ENCODE measurements at places on chromosomes 6 and 20.
A peak's percentile ranks its signal among the peaks of the same experiment; 100 is the strongest.

GRCh38 chr6:166950443-166950821, 5.9 kb downstream of the RNASET2 start:
- DNase-seq, result no peak

GRCh38 chr20:39294137-39294725, 332.1 kb downstream of the DHX35 start:
- DNase-seq, result no peak

- no peak for DNase-seq
These were observed 262.0 kb downstream of the BTBD3 start for GRCh38 chr20:12179692-12180091.

- no peak for DNase-seq
These were observed 8.1 kb upstream of the AP5S1 start for GRCh38 chr20:3812259-3812681.

- DNase-seq, result no peak
These were observed 177.1 kb downstream of the ZDHHC14 start for GRCh38 chr6:157558049-157558448.

- DNase-seq, result no peak
These were observed 39.6 kb downstream of the ESR1 start for GRCh38 chr6:151847064-151847463.

DNA sequence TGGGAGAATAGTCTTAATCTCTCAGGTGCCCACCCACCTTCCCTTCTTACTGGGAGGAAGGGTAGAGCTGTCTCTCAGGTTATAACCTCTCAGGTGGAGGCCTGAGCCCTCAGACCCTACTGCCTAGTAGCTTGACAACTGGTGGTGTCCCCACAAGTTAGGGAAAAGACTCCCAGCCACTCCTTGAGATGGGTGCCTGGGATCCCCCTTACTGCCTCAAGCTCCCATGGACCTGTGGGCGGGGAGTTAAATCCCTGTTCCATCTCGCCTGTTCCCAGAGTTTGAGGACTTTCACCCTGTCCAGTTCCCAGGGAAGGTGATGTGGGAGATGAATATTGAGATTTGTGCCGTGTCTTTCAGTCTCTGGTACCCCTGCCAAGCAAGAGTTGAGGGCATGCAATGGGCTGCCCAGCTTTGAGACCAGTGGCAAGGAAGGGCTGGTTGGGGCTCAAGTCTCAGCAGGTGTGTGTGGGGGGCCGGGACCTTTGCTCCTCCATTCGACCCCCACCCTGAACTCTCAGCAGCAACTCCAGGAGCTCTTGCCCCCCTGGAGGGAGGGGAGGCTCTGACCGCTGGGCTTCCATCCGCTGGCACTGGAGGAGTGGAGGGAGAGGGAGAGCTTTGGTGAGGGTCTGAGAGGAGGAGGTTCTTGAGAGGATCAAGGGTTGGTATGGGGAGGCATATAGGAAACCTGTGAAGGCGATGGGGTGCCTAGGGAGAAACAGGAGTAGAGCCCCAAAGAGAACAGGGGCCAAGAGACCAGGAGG, 1.1 kb upstream of the PBX2 start:
- no peak for DNase-seq

GRCh38 chr20:63903796-63904561, 9.1 kb downstream of the DNAJC5 start:
- DNase-seq, result no peak

DNA sequence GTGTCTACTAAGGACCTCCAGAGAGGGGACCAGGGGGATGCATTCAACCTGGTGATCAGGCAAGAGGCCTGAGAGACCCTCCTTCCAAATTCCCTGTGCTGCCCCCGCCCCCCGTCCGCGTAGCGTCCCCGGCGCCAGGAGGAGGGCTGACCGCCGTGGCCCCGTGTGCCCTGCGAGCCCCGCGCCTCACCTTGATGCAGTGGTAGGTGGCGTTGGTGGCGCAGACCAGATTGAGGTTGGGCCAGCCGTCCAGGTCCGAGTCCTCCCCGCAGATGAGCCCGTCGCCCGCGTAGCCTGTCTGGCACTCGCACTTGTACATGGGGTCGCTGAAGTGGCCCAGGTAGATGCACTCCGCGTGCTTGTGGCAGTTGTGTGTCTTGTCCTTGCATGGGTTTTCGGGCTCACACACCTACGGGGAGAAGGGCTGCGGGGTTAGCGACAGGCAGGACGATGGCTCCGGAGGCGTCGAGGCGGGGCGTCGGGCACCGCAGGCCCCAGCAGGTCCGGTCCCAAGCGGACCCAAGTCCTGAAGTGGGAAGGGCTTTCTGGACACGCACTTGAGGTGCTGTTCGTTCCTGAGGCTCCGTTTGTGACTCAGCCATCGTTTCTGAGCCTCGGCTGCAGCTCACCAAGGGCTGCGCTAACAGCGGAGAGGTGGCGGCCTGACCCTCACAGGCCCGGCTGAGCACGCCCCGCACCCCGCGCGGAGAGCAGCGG, 21.7 kb downstream of the THBS2 start:
- DNase-seq, result no peak

DNA sequence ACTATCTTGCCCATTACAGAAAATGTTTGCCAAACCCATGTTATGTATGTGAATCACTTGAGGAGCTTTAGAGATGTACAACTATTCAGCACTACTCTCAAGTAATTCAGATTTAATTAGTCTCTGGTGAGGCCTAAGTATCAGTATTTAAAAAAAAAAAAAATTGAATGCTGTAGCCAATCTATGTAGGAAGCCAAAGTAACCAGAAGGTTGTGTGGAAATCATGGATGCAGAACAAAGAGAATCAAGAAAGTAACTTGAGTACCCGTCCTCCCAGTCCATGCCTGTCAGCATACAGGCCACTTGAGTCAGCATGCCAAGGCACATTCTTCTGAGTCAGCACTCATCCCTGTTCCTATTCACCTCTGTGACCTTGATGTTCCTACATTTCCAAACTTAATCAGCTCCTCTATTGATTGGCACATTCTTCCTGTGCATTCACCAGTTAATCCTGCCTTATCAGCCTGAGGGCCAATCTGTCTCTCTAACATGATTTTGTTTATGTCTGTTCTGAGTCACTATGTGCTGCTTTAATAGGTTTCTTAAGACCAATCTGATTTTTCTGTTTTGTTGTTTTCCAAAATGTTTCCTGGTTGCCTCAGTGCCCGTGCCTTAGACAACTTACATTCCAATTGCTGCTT, 165.6 kb downstream of the KCNQ5 start:
- peak; percentile 33 for DNase-seq

DNA sequence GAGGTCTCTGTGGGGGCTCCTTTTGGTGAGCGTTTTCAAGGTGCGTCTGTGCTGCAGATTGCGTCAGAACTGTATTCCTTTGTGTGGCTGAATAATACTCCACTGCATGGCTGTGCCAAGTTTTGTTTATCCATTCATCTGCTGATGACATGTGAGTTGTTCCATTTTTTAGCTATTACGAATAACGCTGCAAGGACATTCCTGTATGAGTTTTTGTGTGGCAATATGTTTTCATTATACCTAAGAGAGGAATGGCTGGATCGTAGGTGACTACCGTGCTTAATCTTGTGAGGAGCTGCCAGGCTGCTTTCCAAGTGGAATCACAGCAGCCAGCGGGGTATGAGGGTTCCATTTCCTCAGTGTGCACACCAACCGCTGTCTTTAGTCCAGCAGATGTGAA, 1.1 kb upstream of the DACT2 start:
- no peak for DNase-seq

GRCh38 chr20:58547623-58548475, 32.6 kb upstream of the APCDD1L start:
- no peak for DNase-seq

DNA sequence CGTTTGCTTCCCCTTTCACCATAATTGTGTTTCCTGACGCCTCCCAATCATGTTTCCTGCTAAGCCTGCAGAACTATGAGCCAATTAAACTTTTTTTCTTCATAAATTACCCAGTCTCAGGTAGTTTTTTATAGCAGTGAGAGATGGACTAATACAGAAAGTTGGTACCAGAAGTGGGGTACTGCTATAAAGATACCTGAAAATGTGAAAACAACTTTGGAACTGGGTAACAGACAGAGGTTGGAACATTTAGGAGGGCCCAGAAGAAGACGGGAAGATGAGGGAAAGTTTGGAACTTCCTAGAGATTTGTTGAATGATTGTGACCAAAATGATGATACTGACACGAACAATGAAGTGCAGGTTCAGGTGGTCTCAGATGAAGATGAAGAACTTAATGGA, 1058.6 kb upstream of the CITED2 start:
- no peak for DNase-seq

DNA sequence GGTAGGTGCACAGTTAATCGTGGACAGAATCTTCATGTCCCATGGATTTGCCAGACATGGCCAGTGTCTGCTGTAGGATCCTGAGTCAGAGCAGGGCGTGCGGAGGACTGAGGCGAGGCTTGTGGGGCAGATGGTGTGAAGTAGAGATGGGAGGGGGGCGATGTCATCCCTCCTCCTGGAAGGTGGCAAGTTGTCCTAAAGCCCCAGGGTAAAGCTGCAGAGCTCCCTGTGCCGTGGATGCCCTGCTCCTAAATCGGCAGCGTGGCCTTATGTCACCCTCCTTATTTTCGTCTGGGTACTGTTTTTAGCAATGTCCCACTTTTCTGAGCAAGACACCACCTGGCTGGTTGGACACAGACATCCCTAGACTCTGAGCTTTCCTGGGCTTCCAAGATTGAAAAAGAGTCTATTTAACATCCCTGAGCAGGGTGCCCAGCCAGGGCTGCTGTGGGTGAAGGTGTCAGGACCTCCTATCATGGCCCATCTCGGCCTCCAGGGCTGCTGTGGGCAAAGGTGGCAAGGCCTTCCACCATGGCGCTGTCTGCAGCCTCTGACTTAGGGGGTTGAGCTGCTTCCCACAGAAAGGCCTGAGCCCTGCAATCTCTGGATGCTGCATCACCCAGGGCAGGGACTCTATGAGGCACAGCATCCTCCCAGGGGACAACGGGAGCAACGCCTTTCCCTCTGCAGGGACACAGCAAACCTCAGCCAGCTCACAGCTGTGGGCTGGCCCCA, 145.4 kb downstream of the TTLL2 start:
- DNase-seq, result no peak

DNA sequence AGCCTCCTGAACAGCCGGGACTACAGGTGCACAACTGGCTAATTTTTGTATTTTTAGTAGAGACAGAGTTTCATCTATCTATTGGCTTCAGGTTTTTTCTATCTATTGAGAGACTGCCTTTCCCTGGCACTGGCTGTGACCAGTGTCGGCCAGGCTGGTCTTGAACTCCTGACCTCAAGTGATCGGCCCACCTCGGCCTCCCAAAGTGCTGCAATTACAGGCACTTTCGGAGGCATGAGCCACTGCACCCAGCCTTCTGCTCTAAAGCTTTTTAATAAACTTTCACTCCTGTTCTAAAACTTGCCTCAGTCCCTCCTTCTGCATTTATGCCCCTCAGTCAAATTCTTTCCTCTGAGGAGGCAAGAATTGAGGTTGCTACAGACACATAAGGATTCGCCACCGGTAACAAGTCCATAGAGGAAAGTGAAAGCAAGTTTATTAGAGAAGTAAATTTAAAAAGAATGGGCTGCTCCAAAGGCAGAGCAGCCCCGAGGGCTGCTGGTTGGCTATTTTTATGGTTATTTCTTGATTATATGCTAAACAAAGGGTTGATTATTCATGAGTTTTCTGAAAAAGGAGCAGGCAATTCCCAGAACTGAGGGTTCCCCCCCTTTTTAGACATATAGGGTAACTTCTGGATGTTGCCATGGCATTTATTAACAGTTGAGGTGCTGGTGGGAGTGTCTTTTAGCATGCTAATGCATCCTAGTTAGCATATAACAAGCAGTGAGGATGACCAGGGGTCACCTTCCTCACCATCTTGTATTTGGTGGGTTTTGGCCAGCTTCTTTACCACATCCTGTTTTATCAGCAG, 44.8 kb upstream of the RNGTT start:
- no peak for DNase-seq

DNA sequence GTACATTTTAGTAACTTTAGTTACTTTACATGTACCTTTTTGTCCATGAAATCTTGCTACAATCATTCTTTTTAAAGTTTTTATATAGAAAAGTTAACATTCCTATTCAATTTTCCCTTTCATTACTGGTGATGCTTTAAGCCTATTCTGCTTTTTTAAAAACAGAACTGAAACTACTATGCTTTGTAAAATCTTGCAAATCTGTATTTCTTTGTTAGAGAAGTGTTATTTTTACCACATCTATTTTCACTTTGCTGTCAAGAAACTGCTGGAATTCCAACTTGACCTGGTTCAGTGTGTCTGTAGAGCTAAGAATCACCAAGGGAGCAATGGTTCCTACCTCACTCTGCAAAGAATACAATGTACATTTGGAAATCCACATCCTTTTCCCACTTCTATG, 21.8 kb upstream of the SAMD5 start:
- no peak for DNase-seq

DNA sequence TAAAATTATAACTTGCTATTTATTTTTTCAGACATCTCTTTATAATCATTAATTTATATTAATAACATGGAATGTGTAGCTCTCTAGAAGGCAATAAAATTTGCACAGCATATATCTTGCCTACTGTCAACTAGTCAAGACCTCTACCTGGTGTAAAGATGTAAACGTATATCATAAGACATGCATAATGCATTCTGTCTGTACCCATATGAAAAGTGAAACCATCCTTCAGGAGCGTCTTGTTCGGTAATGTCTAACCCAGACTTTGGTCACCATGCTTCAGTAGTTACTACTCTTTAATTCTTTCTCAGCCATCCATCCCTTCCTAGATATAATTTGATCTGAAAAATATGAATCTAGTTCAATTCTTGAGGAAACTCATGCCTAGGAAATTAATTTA, 21.0 kb downstream of the CEP43 start:
- no peak for DNase-seq

- DNase-seq, result peak; percentile 15
These were observed 267.6 kb upstream of the ID4 start for GRCh38 chr6:19569563-19569962.

- DNase-seq, result no peak
These were observed 38.6 kb downstream of the ZNF217 start for GRCh38 chr20:53555081-53555480.

- no peak for DNase-seq
These were observed 58.6 kb downstream of the GFOD1 start for GRCh38 chr6:13428583-13429405.
